ENCODE measurements at places on chromosomes 5 and 9.
A peak's percentile ranks its signal among the peaks of the same experiment; 100 is the strongest.

- no peak for DNase-seq
Measured at GRCh38 chr5:58938563-58939424, 355.9 kb downstream of the RAB3C start.

GRCh38 chr9:137762414-137763061 is 115.0 kb upstream of the CACNA1B start:
- no peak for DNase-seq

- no peak for DNase-seq
Measured at GRCh38 chr9:9557804-9558334, 1054.9 kb downstream of the PTPRD start.

GRCh38 chr5:61450493-61451279 is 118.6 kb downstream of the ZSWIM6 start:
- no peak for DNase-seq

- DNase-seq: no peak
Measured at GRCh38 chr9:37575511-37575914, 667 bp downstream of the FBXO10 start.

- DNase-seq: no peak
Measured at GRCh38 chr5:37722236-37723161, 117.3 kb downstream of the GDNF start.

DNA sequence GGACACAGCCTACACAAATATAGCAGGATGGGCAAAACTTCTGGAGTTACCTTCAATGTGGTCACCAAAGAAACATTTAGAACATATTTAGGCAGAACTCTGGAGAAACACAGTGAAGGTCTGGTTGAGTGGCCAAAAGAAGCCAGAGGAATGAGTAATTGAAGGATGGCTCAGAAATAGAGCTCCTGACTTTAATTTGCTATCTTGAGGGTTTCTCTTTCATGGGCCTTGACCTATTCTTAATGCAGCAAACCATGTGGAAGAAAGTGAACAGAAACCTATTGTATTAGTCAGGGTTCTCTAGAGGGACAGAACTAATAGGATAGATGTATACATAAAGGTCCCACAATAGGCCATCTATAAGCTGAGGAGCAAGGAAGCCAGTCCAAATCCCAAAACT is 650.5 kb downstream of the ACTL7B start:
- DNase-seq: no peak

DNA sequence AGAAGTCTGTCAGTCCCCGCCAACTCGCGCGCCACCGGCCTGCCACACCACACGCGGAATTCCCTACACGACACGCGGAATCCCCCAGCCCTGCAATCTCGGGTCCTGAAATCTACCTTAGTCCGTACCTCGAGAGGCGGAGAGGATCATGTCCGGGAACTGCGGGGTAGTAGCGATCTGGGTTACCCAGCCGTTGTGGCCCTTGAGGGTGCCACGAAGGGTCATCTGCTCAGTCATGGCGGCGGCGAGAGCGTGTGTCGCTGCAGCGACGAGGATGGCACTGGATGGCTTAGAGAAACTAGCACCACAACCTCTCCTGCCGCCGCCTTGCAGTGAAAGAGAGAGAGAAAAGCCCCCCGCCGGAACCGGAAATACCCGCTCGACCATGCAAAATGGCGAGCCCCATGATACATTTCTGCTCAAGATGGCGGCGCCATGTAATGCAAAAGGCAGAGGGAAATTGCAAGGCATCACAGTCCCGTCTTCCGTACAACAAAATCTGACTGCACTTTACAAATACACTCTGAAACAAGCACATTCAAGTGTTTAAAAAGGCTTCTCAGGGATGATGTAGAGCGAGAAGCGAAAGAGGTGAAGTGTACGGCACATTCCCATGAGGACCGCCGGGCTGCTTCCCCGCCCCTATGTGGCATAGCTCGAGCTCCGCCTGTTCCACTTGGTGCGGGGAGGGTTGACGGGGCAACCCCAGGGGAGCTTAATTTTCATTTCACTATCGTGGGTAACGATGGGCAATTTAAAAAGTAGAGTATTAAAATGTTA is at the start of gene RACK1:
Gene RACK1 (minus strand): TSS at position 343 of the 780 bp plus-strand sequence. CDS start 106 bp downstream, at position 237.
- peak; percentile 76 for DNase-seq

- DNase-seq: no peak
Measured at GRCh38 chr5:122788996-122789395, 14.1 kb downstream of the SNX2 start.

DNA sequence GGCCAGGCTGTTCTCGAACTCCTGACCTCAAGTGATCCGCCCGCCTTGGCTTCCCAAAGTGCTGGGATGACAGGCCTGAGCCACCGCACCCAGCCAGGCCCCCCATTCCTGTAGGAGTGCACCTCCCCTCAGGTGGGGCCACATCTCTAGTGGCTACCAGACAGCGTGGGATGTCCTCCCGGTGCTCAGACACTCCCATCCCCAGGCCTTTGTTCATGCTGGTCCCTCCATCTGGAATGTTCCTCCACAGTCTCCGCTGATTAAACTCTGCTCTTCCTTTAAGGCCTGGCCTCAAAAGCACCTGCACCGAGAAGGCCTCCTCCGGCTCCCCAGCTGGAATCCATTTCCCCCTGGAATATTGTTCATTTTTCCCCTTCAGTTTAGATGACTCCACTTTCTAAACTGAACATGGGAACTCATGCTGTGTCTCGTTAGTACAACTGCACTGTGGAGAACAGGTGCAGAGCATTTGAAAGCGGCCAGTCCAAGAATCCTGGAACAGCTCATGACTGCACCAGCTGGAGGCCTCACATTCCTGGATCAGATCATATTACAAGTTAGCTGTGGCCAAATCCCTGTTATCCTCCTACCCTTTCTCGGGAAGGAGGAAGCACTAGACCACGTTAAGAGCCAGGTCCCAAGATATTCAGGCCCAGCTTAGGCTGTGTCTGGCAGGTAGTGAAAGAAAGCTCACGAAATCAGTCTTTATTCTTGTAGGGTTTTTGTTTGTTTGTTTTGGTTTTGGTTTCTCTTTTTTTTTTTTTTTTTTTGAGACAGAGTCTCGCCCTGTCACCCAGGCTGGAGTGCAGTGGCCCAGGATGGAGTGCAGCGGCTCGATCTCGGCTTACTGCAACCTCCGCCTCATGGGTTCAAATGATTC is 10.8 kb upstream of the PRRC2B start:
- DNase-seq: no peak

DNA sequence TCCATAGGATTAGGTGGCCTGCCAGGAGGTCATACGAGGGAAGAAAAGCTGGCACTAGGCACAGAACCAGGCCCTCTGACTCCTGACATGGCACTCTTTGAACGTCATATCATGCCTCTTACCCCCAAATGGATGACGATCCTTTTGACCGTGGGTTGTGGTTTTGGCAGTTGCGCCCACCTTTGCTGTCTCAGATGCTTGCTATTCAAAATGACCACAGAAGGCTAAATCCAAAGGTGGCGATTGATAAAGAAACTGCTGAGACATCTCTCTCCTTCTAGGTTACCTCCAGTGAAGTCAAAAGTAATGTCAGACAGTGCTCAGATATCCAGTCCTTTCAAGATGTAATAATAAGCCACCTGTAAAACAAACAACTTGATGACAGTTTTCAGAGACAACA is 385.0 kb downstream of the EFNA5 start:
- no peak for DNase-seq

- no peak for DNase-seq
Measured at GRCh38 chr5:57413145-57413544, 69.5 kb downstream of the ACTBL2 start.

GRCh38 chr5:118696076-118696475 is 292.3 kb downstream of the DTWD2 start:
- DNase-seq: no peak

DNA sequence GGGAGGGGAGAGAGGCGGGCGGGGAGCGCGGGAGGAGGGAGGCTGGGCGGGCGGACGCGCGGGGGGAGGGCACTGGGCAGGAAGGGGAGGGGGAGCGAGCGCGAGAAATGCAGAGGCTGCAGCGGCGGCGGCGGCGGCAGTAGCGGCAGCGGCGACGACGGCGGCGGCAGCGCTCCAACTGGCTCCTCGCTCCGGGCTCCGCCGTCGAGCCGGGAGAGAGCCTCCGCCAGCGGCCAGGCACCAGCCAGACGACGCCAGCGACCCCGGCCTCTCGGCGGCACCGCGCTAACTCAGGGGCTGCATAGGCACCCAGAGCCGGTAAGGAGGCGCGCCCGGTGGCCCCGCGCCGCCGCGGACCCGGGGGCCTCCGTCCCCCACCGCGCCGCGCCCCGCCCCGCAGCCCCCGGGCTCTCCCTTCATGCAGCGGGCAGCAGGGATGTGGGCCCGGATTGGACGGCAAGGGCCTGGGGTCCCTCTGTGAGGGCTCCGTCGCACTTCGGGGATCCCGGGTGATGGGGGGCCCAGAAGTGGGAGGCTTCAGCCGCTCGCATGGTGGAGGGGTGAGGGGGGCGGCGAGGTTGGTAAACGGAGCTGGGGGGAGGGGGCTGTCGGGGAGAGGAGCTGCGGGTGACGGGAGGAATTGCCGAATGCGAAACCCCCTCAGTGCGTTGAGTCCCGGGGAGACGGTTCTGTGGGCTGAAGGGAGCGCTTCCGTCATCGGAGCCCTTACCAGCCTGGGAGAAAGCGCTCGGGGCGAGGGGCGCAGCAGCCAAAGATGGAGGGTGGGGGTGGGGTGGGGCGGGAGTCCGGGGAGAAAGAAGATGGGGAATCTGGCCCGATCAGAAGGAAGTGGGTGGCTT is at the start of gene BASP1:
Gene BASP1 (plus strand): TSS at position 139 of the 860 bp plus-strand sequence. CDS start 57,586 bp downstream, outside the sequence.
- no peak for DNase-seq

GRCh38 chr5:174951151-174951780 is 226.9 kb downstream of the MSX2 start:
- no peak for DNase-seq

DNA sequence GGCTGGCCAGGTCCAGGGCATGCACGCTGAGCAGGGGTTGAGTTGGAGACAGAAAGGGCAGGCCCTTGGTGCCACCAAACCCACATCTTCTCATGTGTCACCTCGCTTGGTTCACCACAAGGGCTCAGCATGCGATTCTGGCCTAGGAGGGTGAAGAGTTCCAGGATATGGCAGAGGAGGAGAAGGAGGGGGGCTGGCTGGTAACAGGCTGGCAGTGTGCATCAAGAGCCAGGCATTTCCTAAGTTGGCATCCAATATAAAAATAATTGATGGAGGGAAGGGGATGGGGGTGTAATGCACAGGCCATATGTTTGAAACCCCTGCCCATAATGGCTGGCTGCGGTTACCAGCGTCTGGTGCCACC is 255.6 kb downstream of the NFIB start:
- DNase-seq: no peak

DNA sequence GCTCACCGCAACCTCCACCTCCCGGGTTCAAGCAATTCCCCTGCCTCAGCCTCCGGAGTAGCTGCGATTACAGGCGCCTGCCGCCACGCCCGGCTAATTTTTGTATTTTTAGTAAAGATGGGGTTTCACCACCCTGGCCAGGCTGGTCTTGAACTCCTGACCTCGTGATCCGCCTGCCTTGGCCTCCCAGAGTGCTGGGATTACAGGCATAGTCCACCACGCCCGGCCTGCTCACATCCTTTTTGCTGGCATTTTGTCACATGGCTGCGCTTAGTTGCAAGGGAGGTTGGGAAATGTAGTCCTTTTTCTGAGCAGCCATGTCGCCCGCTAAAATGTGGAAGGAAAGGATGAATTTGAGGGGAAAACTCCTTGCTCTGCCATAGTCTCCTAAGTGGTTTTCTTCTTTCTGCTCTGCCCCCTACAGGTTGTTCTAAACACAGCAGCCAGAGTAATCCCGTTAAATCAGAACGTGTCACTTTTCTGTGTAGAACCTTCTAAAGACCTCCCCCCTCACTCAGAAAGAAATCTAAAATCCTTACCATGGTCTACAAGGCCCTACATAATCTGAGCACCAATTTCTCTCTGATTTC is 57.8 kb upstream of the HSPA9 start:
- DNase-seq: no peak

DNA sequence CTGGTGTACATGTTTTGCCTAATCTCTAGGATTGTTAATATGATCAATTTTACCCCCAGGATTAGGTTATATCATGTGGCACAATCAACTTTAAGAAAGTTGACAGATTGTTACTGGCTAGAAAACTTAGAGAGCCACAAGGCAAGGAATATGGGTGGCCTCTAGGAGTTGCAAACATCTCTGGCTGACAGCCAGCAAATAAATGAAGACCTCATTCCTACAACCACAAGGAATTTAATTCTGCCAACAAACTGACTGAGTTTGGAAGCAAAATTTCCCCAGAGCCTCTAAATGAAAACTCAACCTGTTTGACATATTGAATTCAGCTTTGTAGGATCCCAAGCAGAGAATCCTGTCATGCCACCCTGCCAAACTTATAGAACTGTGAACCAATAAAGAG is 196.4 kb upstream of the PTGER4 start:
- DNase-seq: no peak

- DNase-seq: no peak
Measured at GRCh38 chr5:34582371-34582770, 73.8 kb upstream of the RAI14 start.

DNA sequence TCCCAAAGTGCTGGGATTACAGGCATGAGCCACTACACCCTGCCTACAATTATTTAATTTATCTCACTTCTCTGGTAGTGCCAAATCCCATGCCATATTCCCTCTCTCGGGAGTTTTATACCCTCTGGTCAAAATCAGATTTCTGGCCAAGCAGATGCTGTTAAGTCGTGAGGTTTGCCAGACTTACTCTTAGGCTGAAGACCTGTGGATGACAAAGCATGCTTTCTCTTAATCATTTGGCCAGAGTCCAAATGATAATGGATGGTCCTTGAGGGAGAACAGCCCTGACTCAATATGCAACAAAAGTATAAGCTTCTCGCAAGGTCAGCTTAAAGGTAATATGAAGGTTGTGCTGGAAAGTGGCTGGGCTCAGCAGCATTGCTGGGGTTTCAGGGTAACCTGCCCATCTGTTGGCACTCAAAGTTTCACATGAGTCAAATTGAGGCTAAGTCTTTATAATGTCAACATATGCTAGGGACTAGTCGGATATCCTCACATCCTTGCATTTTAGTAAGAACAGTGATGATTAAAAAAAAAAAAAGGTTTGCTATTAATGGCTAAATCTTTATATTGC is 280.1 kb downstream of the KIF4B start:
- DNase-seq: no peak

GRCh38 chr9:114370968-114371320 is 16.8 kb downstream of the AKNA start:
- no peak for DNase-seq

- no peak for DNase-seq
Measured at GRCh38 chr5:54357408-54358058, 47.2 kb upstream of the ARL15 start.

- DNase-seq: no peak
Measured at GRCh38 chr5:16095612-16096011, 84.0 kb downstream of the MARCHF11 start.

DNA sequence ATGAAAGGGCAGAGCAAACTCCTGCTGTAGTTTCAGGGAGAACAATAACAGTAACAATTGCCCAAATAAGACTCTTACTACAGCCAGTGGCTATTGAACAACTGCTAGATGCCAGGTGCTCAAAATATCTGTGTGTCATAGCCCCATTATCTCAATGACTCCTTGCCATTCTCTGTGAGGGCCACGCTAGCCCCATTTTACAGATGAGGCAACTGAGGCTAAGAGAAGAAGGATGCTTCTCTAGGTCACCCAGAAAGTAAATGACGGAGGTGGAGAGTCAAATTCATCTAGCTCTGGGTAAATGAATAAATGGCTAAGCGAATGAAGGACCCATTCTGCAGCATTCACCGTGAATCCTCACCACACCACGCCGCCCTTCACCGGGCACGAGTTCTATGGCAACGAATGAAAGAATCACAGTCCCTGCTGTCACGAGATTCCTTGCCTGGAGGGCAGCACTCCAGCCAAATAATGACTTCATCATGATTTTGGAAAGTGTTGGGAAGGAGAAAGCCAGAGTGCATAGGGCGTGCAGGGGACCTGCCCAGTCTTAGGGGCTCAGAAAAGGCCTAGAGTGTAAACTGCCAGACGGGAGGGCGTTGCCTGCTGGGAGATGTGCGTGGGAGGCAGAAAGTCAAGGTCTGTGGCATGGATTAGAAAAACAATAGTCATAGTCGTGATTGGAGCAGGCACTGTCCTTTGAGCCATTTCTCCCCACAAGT is 147.2 kb downstream of the C9orf50 start:
- DNase-seq: no peak

Measured in activated CD8-positive, alpha-beta memory T cell treated with anti-CD3 and anti-CD28 coated beads for 1 hour (primary cell).